ENCODE measurements at places on chromosomes 3 and 15.

DNA sequence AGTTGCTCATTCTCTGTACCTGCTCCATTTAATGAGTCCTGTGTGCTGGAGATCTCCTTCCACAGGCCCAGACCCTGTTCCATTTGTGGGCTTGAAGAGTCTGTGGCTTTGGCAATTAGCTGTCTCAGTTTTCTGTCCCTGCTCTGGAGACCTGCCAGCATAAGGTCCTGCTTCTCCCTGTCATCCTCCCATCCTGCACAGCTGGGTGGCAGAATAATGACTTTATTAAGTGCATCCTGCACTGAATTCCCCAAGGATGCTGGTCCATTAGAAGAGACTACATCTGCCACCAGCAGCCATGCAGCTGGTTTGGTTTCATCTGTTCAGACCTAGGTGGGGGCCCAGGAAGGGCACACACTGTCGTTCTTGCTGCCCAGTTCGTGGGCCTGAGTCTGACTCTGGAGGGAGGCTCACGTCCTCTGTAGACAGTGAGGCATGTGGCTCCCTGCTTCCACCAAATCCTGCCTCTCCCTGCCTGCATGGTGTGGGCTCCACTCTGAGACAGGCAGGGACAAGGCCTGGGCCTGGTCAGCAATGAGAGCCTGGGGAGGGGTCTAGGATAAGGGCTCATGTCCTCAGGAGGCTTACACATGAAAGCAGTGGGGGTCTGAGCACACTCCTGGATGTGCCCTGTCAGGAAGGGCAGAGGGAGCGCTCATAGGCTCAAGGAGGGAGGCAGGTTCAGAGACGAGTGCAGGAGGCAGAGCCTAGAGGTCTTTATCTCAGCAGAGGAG, 78.4 kb upstream of the PRR23E start:
- DNase-seq = no peak

DNA sequence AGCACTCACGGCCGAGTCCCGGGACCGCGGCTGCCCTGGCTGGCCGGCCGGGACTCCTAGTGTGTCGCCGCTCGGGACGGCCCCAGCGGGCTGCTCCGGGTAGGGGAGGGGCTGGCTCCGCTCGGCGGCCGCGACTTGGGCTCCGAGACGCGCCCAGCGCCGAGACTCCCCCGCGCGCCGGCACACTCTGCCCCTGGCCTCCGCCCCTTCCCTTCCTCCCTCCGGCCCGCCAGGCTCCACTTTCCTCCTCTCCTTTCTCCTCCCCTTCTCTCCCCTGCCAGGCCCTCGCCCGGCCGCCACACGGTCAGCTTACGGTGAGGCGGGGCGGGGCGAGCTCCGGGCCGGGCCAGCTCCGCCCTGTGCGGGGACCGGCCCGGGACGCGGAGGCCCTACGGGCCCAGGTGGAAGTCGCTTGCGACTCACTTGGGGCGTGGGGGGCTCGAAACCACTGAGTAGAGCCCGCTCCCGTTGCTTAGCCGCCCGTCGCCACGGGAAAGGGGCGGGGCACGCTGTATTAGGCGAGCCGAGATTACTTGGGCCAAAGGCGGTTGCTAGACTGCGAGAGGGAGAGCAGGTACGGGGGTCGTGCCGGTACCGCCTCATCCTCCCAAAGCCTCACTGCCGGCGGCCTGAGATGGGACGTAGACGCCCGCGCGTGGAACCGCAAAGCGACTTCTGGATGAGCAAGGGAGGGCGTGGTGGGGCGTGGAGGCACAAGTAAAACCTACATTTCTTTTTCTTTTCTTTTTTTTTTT, at the start of gene ITGB5:
ITGB5 (minus strand) TSS at position 189 of the 755 bp plus-strand sequence. CDS start 365 bp downstream, outside the sequence.
- peak; percentile 11 for DNase-seq

DNA sequence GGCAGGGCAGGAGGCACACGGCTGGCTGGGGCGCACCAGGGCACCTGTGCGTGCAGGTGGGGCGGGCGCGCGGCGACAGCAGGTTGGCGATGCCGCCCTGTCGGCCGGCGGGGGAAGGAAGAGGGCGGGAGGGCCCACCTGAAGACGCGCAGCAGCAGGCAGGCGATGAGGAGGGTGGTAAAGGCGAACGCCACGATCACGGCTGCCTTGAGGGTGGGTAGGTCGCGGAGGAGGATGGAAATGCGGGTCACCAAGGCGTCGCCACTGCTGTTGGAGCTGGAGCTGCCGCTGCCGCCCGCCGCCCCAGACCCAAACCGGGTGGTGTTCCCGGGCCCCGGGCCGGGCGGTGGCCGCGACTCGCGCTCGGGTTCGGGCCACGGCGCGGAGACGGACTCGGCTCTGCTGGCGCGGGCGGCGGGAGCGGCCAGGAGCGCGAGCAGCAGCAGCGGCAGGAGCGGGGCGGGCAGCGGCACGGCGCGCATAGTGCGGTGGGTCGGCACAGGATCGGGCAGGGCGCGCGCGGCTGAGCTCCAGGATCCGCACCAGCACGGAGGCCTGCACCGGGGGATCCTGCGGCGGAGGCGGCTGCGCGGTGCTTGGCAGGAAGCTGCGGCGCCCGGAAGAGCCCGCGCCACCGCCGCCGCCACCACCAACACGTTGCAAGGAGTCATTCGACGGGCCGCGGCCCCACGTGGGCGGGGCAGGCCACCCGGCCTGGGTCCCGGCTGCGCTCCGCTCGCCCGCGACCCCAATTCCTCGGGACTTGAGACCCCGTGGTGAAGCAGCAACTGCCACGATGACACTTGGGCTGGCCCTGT, at the start of gene FAM174B:
FAM174B (minus strand) TSS at position 598 of the 818 bp plus-strand sequence.
- peak; percentile 17 for DNase-seq

- peak; percentile 27 for DNase-seq
These were observed 79.3 kb downstream of the ATP10A start for GRCh38 chr15:25783607-25784540.

DNA sequence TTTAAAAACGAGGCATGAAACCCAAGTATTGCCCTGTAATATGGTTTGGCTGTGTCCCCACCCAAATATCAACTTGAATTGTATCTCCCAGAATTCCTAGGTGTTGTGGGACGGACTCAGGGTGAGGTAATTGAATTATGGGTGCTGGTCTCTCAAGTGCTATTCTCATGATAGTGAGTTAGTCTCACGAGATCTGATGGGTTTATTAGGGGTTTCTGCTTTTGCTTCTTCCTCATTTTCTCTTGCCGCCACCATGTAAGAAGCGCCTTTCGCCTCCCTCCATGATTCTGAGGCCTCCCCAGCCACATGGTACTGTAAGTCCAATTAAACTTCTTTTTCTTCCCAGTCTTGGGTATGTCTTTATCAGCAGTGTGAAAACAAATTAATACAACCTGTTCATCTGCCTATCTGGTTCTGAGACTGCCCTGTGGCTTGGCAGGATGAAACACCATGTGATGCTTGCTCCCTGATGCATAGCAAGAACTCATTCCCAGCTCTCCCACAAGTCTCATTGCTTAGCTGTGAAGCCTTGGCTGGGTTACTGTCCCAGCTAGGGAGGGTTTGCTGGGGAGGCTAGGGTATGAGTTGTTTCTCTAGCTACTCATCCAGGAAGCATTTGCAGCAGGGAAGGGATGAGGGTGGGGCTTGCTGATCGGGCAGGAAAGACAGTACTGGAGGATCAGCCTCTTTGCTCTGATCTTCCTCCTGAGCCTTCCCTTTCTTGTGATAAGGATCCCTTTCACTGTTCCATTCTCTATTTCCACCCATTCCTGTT, 3.7 kb upstream of the SQOR start:
- no peak for DNase-seq

- DNase-seq = no peak
These were observed 14.3 kb downstream of the KLHL25 start for GRCh38 chr15:85780225-85780985.

- DNase-seq = no peak
These were observed 23.3 kb downstream of the TGFBR2 start for GRCh38 chr3:30629746-30630145.

DNA sequence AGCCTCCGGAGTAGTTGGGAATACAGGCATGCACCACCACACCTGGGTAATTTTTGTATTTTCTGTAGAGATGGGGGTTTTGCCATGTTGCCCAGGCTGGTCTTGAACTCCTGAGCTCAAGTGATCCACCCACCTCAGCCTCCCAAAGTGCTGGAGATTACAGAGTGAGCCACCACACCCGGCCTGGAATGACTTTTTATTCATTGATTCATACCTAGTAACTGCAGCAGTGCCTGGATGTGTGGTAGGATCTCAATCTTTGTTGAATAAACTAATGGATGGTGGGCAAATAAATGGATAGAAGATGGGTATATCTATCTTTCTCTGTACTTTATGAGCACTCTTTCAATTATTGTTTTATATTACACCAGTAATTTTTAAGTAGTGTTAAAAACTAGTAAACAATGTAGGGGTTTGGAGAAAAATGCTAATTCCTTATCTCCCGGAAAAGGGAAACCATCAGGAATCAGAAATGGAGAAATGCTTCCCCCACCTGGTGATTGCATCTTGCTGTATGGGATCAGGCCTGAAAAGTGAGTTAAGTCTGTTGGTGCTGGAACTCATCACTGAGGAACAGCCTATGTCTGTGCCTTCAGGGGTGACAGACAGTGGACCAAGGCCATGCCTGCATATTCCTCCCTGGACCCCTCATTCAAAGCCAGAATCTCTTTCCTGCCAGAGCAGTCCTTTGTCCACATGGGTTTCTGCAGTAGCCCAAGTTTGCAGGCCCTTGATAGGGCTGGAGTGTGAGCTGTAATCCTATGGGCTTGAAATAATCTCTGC, 161.0 kb upstream of the CTDSPL start:
- DNase-seq = no peak

GRCh38 chr15:80564056-80564455, 131.1 kb upstream of the ABHD17C start:
- no peak for DNase-seq

DNA sequence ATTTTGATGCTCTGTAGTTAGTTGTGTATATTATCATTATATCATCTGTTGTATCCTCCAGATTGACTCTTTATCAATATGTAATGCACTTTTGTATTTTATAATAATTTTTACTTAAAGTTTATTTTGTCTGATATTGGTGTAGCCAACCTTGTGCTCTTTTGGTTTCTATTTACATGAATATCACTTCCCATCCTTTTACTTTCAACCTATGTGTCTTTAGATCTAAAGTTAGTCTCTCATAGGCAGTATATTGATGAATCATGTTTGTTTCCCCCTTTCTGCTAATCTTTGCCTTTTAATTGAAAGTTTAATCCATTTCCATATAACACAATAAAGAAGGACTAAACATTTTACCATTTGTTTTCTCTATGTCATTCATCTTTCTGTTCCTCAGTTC, 28.1 kb upstream of the CD200R1L start:
- DNase-seq = no peak

GRCh38 chr15:66901336-66902100, 163.9 kb upstream of the SMAD3 start:
- no peak for DNase-seq

- DNase-seq = no peak
These were observed 12.8 kb upstream of the GATA2 start for GRCh38 chr3:128505771-128506170.

DNA sequence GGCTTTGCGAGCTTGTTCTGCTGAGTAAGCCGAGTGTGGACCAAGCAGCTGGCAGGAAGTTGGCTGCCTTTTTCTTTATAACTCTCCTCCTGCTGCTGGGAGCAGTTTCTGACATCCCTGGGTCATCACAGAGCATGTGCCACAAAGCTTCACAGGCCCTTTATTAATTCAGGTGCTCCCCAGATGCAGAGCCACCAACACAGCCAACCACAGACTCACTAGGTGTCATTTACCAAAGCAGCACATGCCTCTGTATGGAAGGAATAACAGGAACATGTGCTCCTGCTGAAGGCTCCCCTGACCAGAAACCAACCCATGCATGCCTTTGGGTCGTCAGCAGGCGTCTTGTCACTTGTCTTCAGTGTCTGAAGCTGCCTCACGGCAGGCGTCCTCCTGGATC, 152.5 kb downstream of the ADAMTS17 start:
- no peak for DNase-seq

- no peak for DNase-seq
These were observed 145.3 kb downstream of the FOXP1 start for GRCh38 chr3:71438071-71438685.

DNA sequence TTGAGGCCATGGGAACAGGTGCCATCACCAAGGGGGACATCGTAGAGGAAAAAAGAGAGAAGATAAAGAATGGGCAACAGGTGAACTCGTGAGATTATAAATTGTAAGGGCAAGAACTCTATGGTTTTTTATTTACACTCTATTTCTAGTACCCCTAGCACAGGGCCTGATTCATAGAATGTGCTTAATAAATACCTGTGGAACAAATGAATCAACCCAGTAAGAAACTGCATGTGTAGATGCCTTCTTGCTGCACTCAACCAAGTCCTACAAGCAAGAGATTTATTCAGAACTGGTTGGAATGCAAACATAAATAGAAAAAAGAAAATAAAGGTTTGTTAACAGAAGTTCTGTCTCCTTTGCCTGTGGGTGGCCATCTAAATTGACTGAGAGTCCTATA, 18.7 kb upstream of the KPNA1 start:
- no peak for DNase-seq

- no peak for DNase-seq
These were observed 20.3 kb upstream of the TNIK start for GRCh38 chr3:171480526-171480925.

DNA sequence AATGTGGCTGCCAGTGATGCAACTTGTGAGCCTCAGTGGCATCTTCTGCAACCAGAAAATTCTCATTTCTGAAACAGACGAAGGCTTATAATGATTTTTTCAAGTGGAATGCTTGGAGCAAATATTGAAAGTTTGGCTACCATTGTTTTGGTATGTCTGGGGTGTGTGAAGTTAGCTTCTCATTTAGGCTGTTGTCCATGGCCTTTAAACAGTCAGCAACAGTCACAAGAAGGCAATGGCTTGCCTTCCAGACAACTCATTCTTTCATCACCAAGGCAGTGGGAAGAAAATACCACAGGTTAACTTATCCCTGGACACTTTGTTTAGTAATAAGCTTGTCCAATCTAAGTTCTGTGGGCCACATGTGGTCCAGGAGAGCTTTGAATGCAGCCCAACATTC, 4.7 kb upstream of the BNC1 start:
- no peak for DNase-seq

DNA sequence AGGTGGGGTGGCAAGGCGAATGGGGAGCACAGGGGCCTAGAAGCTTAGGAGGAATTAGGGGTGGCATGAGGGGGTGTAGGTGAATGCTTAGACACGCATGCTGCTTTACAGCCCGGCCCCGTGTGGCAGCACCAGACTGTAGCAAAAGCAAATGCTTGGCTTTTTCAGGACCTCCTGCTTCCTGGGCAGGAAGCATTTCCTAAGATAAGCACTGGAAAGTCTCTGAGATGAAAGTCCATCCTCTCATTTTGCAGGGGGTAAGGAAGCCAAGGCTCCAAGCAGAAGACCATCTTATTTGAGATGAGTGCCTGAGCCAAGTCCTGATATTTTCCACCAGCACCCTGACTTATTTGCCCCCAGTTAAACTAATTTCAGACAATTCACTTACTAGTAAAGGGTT, 12.9 kb downstream of the SSUH2 start:
- no peak for DNase-seq

- no peak for DNase-seq
These were observed 145.2 kb downstream of the KLF13 start for GRCh38 chr15:31471731-31472430.
